ENCODE measurements at places on chromosomes 3 and 15.

DNA sequence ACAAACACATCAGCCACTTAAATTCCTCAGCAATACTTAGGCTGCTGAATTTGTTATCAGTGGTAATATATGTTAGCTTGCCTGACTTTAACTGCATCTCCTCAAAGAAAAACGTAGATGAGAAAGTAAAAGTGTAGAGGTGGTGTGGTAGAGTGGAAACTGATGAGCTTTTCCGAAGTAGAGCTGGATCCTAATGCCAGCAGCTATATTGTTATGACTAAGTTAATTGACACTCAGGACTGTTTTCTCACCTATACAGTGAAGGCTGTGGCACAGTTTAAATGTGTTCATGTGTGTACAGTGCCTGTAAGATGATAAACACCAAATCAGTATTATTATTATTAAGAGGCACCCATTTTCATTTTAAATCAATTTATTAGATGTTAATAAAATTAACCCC is 174.9 kb downstream of the TNIK start:
- no peak for DNase-seq

DNA sequence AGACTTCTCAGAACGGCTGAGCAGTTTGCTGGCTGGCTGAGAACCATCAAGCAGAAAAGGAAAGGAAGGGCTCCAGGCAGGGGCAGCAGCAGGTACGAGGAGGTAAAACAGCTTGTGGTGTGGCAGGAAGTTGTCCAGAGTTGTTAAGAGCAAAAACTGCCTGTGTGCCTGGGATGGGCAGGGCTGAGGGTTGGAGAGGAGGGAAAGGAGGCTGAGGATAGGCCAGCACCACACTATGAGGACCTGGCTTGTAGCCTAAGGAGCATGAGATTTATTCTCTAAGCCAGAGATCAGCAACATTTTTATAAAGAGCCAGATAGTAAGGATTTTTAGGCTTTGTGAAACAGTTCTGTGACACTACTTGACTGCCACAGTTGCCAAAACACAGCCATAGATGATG is 8.0 kb downstream of the IGSF10 start:
- DNase-seq = no peak

- DNase-seq = no peak
These were observed 14.5 kb downstream of the GP5 start for GRCh38 chr3:194384569-194385001.

GRCh38 chr15:65583701-65584100 is 27.2 kb downstream of the INTS14 start:
- peak; percentile 43 for DNase-seq
